Activated CD4-positive, alpha-beta T cell treated with anti-CD3 and anti-CD28 coated beads, Interleukin-2, amount 50 U/mL, for 48 hours (primary cell): ENCODE measurements at places on chromosomes 1 and 21.

GRCh38 chr1:42450061-42450460 lies 5.8 kb downstream of the ZMYND12 start:
- DNase-seq, result no peak

DNA sequence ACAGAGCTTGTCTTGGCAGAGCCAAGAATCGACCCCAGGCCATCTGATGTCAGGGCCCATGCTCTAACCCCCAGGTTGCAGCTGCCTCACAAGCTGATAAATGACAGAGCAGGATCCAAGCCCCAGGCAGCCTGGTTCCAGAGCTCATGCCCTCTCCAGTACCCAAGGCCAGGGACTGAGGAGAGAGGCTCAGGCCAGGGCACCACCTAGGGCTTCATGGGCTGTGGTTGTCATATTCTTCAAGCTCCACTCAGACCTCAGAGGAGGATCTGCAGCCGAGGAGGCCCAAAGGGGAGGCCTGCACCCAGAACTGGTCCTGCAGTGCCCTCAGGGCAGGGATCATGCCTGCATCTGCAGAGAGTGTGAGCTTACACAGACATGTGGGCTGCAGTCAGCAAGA lies 301.1 kb downstream of the MATN1 start:
- DNase-seq, result no peak

DNA sequence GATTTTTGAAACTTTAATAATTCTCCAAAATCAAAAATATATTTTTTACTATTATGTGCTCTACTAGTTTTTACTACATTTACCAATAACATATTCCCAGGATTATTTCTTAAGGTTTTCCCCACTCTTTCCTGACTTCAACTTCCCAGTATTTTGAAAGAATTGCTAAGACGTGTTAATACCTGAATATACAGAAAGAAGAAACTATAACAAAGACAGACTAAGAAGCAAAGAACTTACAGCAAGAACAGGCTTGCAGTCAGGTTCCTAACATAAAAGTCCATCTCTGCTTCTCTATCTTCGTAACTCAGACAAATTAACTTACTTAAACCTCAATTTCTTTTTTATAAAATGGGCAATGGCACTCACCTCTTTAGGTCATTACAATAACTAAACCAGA lies 63.2 kb downstream of the SRSF11 start:
- DNase-seq, result no peak

DNA sequence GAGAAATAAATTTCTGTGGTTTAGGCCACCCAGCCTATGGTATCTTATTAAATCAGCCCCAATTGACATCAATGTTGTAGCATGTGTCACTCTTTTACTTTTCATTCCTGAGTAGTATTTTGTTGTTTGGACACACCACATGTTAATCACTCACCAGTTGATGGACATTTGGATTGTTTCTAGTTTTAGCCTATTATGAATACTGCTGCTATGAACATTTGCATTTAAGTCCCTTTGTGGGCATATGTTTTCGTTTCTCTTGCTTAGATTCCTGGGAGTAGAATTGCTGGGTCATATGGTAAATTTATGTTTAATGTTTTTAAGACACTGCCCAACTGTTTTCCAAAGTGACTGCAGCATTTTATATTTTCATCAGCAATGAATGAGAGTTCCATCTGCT lies 50.2 kb upstream of the NUF2 start:
- no peak for DNase-seq

DNA sequence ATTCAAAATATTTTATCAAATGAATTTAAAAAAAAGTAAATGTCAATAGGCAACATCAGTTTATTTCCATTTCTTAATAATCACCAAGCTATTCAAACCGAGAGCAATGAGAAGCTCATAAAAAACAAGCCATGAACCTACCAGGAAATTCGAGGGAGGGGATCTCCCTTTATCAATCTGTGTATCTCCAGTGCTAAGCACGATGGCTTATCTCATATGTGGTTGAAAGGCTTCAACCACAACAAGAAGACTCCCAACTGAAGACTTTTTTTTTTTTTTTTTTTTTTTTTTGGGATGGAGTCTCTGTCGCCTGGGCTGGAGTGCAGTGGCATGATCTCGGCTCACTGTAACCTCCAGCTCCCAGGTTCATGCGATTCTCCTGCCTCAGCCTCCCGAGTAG lies 833.3 kb downstream of the USP25 start:
- no peak for DNase-seq

GRCh38 chr1:238777551-238777950 lies 608.8 kb upstream of the CHRM3 start:
- no peak for DNase-seq

DNA sequence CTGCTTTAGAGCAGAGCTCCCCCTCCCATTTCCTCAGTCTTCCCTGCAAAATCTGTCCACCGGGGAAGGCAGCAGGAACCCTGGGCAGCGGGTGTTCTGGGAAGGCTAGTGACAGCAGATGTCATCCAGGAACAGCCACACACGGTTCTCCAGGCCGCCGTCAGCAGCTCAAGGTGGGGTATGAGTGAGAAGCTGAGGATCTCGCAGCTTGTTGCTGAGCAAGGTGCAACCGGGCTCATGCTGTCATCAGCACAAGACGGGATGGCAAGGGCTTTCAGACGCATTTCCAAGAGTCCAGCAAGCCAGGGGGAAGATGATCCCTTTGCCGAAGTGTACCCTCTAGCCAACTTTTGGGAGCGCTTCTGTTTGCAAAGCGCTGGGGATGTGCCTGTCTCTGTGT lies 23.0 kb upstream of the SPSB1 start:
- no peak for DNase-seq

DNA sequence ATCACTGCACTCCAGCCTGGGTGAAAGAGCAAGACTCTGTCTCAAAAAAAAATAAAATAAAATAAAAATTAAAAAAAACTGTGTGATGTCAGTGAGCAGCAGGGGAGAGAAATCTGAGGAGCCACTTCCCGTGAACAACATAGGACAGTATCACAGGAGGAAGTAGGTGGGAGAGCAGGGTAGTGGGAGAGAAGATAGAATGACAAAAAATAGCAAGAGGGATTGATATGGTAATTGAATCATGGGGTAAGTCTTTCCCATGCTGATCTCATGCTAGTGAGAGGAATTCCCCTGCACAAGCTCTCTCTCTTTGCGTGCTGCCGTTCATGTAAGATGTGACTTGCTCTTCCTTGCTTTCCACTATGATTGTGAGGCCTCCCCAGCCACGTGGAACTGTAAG lies 81.6 kb upstream of the PBX1 start:
- DNase-seq, result no peak

- no peak for DNase-seq
Observed at GRCh38 chr21:42231756-42232155, 12.8 kb downstream of the ABCG1 start.

GRCh38 chr1:178495158-178495557 lies 1.6 kb downstream of the CLEC20A start:
- DNase-seq, result no peak

DNA sequence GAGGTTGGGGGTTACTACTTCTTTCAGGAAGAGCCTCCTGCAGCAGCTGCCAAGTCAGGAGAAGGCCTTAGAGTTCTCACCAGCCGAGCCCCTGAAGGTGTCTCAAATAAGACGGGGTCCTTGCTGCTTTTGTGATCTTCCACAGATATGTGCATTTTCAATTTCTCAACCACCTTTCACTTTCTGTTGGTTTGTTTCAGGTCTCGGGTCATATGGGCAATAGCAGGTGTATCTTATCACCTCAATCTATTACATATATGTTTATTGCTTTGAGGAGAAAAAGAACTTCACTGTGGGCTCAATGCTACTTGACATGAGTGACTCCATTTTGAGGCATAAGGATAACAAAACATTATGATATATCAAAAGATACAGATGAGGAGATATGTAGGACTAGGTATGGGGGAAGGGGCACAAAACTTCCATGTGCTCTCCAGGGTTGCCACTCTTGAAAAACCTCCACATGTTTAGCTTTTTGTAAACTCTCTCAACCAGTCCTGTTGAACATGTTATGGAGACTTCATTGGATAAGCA lies 1171.4 kb upstream of the ADGRL2 start:
- no peak for DNase-seq

DNA sequence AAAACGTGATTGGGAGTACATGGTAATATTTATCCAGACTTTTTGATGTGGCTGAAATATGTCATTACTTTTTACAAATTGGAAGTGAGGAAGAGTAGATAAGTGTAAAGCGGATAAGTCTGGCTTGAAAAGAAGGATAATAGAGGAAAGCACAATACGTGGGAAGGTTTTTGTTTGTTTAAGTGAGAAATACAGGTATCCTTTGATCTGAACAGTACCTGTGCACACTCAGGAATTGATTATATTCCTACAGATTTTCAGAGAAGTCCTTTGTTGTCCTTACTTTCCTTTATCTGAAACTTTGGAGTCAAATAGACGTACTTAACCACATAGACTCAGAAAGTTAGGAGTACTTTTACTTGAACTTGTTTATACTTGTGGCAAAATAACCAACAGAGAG lies 20.2 kb downstream of the CCDC18 start:
- no peak for DNase-seq

GRCh38 chr1:209565759-209566678 lies 17.5 kb upstream of the CAMK1G start:
- DNase-seq, result peak; percentile 86

- DNase-seq, result no peak
Observed at GRCh38 chr1:15816674-15817073, 9.2 kb upstream of the UQCRHL start.

- no peak for DNase-seq
Observed at GRCh38 chr1:17636612-17637011, 97.1 kb downstream of the ARHGEF10L start.

GRCh38 chr1:198068285-198068684 lies 88.5 kb upstream of the NEK7 start:
- DNase-seq, result no peak

GRCh38 chr1:93681101-93681988 lies at the start of gene BCAR3:
Gene BCAR3 (minus strand): TSS chr1:93681837. CDS start chr1:93674930, 6,907 bp downstream.
- peak; percentile 42 for DNase-seq

DNA sequence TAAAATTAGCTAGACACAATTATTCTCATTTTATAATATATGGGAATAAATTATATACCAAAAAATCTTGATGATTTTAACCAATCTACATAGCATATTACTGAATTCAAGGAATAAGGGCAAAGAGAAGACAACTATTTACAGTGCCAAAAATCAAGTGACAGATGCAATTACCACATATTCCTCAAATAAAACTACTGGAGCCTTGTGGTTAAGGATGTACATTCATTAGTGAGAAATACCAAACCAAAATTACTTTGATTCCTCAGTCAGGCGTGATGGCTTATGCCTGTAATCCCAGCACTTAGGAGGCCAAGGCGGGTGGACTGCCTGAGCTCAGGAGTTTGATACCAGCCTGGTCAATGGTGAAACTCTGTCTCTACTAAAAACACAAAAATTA lies 68.8 kb upstream of the RBM34 start:
- no peak for DNase-seq

DNA sequence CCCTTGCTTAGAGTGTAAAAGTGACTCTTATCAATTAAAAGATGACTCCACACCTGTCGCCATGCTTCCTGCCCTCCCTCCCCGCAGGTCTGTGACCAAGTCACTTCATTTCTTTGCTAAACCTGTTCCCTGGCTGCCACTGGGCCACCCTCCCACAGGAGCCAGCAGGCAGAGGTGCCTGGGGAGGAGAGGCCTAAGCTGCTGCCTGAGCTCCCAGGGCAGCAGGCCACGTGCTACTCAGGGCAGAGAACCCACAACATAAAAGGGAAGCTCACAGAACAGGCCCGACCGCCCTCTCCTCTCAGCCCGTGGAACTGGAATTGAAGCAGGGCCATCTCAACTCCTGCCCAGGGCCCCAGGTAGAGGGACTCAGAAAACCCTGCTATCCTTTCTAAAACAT lies 4.9 kb downstream of the C1orf198 start:
- DNase-seq, result no peak

DNA sequence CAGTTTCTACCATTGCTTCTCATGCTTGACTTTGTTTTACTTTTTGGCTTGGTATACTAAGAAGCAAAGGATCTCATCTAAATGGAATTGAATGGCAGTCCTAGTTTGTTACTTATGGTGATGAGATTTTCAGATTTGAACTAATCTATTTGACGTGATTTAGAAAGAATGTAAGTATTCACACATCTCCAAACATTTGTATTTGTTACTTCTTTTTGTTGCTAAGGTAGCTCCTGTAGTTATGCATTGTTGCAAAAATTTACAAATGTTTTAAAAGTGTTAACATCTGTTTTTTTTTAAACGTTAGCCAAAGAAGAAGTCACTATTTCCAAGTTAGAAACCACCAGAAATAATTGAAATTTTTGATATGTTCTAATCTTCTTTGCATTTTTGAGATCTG lies 222.5 kb downstream of the RPS6KC1 start:
- no peak for DNase-seq

DNA sequence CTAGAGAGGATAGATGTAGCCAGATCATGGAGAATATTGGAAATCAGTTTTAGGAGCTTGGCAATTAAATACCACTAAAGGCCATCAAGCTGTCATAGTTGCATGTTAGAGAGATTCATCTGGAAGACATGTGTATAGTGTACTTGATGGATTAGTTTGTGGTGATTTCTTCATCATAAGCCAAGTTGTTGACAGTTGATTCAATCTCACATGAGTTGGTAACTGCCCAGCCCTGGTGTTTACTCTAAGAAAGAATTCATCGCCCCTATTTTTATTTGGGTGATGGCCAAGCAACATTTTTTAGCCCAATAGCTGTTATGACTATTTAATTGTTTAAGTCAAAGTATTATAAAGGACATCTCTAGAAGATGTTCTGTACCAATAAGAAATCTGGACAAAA lies 737.6 kb downstream of the PLA2G4A start:
- no peak for DNase-seq

DNA sequence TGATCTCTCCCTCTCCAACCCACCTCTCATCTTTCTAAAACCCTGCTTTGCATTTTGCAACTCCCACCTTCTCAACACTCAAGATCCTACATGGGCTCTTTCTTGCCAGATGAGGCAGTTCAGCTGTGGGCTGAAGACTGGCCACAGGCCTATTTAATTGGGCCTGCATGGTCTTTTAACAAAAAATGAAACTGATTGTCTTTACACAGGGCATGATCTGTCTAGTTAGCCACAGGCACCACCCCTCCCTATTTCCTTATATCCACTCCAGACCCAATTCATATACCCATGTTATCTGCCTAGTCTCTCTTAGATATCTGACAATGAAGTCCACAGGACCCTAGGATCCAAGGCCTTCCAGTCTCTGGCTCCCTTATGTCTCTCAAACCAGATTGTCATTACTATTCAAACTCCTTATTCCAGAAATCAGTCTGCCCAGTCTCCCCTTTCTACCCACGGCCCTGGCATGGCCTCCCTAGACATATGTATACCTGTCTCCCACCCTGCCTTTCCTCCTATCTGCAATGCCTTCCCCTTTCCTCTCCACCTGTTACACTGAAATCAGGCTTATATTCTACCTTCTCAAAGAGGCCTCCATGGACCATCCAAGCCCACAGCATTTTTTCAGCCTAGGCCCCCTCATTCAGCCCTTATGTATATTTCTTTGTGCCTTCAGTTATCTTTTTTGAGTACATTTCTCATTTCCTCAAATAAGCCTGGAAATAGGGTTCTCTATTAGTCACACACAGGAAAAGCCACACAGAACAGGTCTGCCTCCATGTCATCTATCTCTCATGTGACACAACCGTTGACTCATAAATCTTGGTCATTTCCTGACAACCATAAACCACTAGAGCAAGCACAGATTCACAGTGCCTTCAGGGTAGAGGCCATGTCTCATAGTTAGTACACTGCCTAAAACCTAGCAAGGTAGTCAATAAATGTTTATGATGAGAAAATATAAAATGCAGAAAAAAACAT lies 39.0 kb downstream of the LPAR3 start:
- DNase-seq, result no peak
